ENCODE measurements at places on chromosomes 4 and X. TPM values are rescaled to one million over a fixed set of nuclear protein-coding genes. Genes with fewer than 3 reads are reported as not detected.

- no peak for DNase-seq
Measured at GRCh38 chr4:148857239-148857972, 415.2 kb upstream of the NR3C2 start.

- no peak for DNase-seq
Measured at GRCh38 chrX:146243041-146243440, 425.4 kb downstream of the SLITRK2 start.

DNA sequence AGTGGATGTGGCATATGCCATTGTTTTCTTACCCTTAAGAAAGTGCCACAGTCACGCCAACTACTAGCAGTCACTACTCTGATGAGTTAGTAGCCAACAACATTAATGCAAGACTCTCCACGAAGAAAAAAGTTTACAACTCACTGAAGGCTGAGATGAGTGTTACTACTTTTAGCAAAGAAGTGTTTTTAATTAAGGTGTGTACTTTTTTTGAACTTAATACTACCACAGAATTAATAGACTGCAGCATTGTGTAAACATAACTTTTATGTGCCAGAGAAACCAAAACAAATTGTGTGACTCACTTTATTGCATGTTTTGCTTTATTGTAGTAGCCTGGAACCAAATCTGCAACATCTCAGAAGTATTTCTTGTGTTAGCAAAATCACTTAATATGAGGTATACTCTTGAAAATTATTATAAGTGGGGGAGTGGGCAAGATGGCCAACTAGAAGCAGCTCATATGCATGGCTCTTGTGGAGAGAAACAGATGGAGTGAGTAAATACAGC is 2.2 kb upstream of the UGT2B4 start:
- no peak for DNase-seq

GRCh38 chr4:121800638-121800960 is 524 bp upstream of the EXOSC9 start:
- DNase-seq = no peak

Gene CD38
- 9.9 TPM for total RNA-seq
